ENCODE measurements at places on chromosomes 13 and 19.
A peak's percentile ranks its signal among the peaks of the same experiment; 100 is the strongest.

- H3K27me3 ChIP-seq = no peaks in the 10 kb centered on the region
- H3K36me3 ChIP-seq = no peaks in the 10 kb centered on the region
Measured at GRCh38 chr13:48514793-48515192, 18.1 kb downstream of the RCBTB2 start.

DNA sequence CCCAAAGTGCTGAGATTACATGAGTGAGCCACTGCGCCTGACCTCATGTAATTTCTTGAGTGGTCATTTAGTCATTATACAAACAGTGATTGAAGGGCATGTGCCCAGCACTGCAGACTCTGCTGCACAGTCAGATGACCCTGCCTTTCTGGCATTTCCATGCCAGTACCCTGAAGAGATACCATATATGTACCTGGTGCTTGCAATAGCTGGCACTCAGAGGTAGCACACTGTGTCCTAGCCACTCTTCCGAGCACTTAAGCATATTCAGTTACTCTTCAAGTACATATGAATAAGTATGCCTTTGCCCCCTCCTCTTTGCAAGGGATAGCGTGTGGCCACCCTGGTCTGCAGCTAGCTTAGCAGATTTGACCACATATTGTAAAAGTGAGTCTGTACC, 15.5 kb downstream of the STX10 start:
- no peak overlapping the region for H3K4me3 ChIP-seq
- DNase-seq = no peak
- H3K4me1 ChIP-seq = no peaks in the 10 kb centered on the region
- peaks cover 41% of the 10 kb centered on the region for H3K36me3 ChIP-seq
- H3K27me3 ChIP-seq = no peaks in the 10 kb centered on the region

DNA sequence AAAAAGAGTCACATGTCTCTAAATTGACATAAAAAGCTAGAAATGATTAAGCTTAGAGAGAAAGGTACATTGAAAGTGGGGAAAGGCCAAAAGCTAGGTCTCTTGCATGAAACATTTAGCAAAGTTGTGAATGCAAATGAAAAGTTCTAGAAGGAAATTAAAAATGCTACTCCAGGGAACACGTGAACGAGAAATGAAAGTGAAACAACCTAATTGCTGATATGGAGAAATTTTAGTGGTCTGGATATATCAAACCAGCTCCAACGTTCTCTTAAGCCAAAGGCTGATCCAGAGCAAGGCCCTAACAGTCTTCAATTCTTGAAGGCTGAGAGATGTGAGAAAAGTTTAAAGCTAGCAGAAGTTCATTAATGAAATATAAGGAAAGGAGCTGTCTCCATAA, 419.8 kb downstream of the SLITRK6 start:
- no peaks in the 10 kb centered on the region for H3K4me1 ChIP-seq
- peaks cover 4% of the 10 kb centered on the region for H3K27me3 ChIP-seq
- no peak overlapping the region for H3K4me3 ChIP-seq
- no peak for DNase-seq
- no peak overlapping the region for H3K27ac ChIP-seq

DNA sequence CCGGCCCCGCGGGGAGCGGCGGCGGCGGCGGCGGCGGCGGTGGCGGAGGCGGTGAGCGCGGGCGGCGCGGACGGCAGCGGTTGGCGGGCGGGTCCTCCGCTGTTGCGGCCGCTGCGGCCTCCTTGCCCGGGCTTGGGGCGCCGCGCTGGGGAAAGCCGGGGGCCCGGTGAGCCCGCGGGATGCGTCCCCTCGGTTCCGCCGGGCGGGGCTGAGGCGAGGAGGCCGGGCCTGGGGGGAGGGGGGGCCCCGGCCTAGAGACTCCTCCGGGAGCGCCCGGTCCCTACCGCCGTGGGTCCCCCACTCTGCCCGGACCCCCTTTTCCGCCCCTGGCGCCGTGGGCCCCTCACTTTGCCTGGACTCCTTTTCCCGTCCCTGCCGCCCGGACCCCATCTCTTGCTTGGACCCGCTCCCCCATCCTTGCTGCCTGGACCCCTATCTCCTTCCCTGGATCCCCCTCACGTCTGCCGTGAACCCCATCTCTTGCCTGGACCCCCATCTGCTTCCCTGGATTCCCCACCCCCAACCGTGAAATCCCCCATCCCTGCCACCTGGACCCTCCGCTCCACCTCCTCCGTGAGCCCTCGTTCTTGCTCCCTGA, 28.6 kb upstream of the NDUFS7 start:
- H3K36me3 ChIP-seq = peaks cover 16% of the 10 kb centered on the region
- H3K4me3 ChIP-seq = peak overlapping the region; percentile 88
- H3K27me3 ChIP-seq = no peaks in the 10 kb centered on the region
- peaks cover 25% of the 10 kb centered on the region for H3K4me1 ChIP-seq
- peak overlapping the region; percentile 98 for H3K27ac ChIP-seq

DNA sequence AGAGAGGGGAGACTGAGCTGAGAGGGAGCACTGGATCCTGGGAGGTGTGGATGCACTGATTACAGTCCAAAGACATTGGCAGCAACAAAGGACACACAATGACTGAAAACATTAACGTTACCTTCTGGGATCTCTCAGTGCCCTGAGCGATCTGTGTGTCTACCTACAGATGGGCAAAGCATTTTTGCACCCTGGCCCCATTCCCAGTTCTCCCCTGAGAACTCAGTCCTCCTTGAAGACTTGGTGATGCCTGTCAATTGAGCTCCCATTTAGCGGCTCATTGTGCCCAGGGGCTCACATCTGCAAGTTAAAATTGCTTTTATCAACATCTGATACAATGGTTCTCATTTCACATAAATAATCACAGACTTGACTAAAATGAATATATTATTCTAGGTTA, 62.5 kb downstream of the CDADC1 start:
- DNase-seq = no peak
- H3K4me1 ChIP-seq = peaks cover 42% of the 10 kb centered on the region
- peak overlapping the region; percentile 82 for H3K27ac ChIP-seq
- H3K27me3 ChIP-seq = no peaks in the 10 kb centered on the region
- H3K4me3 ChIP-seq = no peak overlapping the region

DNA sequence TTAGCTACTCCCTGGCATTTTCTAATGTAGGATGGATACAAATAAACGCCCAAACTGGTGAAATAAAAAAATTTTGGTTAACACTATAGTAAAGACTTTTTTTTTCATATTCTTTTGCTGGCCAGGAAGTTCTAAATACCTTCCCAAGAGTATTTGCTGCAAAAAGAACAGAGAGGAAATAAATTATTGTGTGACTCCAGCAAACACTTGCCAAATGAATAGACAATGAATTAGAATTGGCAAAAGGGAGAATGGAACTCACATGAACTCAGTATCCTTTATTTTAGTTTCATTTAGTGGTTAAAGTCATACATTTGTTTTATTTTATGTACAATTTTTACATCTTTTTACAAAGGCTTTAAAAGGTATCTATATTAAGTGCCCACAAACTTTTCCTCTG, 58.1 kb downstream of the LACC1 start:
- DNase-seq = no peak
- H3K4me3 ChIP-seq = no peak overlapping the region
- peaks cover 7% of the 10 kb centered on the region for H3K4me1 ChIP-seq
- no peak overlapping the region for H3K27ac ChIP-seq
- H3K27me3 ChIP-seq = no peaks in the 10 kb centered on the region

DNA sequence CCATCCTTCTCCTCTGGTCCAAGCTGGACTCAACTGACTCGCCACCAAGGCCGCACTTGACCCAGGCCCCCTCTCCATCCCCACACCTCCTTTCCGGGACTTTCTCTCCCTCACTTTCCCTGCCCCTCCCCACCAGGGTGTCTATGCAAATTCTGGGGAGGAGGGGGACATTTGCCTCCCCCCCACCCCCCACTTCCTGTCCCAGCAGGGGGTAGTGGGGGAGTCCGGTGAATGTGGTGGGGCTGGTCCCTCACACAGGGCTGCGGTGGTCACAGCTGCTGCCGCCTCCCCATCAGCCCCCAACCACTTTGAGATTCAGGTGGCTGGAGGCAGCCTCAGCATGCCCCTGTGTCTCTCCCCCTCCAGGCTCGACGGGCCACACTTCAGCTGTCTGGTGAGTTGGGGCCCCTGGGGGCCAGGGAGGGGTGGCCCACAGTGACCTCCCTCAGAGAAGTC, 870 bp downstream of the SPIB start:
- H3K36me3 ChIP-seq = no peaks in the 10 kb centered on the region
- no peak overlapping the region for H3K27ac ChIP-seq
- DNase-seq = no peak
- H3K4me1 ChIP-seq = peaks cover 6% of the 10 kb centered on the region
- no peak overlapping the region for H3K4me3 ChIP-seq

- no peaks in the 10 kb centered on the region for H3K4me1 ChIP-seq
- no peak for DNase-seq
- H3K4me3 ChIP-seq = no peak overlapping the region
- H3K27ac ChIP-seq = no peak overlapping the region
- no peaks in the 10 kb centered on the region for H3K36me3 ChIP-seq
- no peaks in the 10 kb centered on the region for H3K27me3 ChIP-seq
Measured at GRCh38 chr13:109678459-109678858, 107.9 kb downstream of the IRS2 start.

- no peaks in the 10 kb centered on the region for H3K36me3 ChIP-seq
- H3K4me3 ChIP-seq = peak overlapping the region; percentile 28
- DNase-seq = no peak
- peaks cover 9% of the 10 kb centered on the region for H3K4me1 ChIP-seq
- H3K27ac ChIP-seq = peak overlapping the region; percentile 25
Measured at GRCh38 chr13:20828539-20829364, 55.0 kb upstream of the EEF1AKMT1 start.

- no peak for DNase-seq
- H3K4me1 ChIP-seq = no peaks in the 10 kb centered on the region
- H3K27me3 ChIP-seq = no peaks in the 10 kb centered on the region
- H3K4me3 ChIP-seq = no peak overlapping the region
- no peak overlapping the region for H3K27ac ChIP-seq
- H3K36me3 ChIP-seq = no peaks in the 10 kb centered on the region
Measured at GRCh38 chr13:31853643-31854326, 114.5 kb downstream of the RXFP2 start.

DNA sequence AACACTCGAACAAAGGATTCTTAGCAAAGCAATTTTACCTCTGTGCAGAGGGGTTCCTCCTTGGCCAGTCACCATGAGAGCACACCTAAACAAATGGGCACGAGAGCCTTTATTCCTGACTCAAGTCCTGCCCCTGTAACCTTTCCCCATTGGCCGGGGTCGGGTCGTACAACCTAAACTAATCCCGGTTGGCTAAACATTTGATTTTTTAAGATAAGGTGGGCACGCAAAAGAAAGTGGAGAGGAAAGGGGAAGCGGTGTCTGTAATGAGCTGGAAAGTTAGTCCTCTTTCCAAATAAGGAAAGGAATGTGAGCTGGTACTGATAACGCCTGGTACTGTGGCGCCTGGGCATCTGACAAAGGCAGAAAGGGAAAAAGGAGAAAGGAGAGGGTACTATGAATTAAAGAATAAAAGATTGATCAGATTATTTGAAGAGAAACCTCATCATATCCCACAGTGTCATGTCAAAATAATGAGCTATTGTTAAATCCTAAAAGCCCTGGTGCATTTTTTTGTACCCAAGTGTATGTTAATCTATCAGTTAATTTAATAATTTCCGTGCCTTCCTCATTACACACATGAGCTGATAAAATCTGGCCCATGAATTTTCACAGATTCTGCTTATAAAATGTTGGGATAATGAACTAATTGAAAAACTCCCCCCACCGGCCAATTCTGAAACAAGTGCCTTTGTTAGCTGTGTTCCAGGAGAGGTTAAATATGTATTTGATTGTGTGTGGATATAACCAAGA, 335.7 kb downstream of the RFC3 start:
- no peaks in the 10 kb centered on the region for H3K4me1 ChIP-seq
- no peak for DNase-seq
- no peaks in the 10 kb centered on the region for H3K36me3 ChIP-seq
- no peak overlapping the region for H3K27ac ChIP-seq
- H3K4me3 ChIP-seq = no peak overlapping the region
- H3K27me3 ChIP-seq = no peaks in the 10 kb centered on the region

DNA sequence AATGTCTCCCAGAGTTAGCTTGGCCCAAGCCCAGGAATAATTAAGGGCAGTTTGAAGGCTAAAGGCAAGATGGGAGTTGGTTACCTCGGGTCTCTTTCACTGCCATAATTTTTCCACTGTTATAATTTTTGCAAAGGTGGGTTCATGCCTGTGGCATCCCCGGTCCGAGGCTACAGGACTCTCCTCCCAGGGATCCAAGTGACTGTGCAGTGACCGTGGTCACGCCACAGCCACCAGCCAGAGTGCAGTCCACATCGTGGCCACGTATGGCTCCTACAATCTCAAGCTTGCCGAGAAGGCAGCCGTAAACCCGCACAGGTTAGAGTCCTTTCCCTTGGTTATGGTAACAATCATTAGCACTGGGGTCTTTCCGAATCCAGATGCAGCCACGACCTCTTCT, 36.8 kb downstream of the C13orf46 start:
- H3K36me3 ChIP-seq = no peaks in the 10 kb centered on the region
- H3K4me3 ChIP-seq = no peak overlapping the region
- no peaks in the 10 kb centered on the region for H3K27me3 ChIP-seq

Data from vagina (tissue), 2 donors.